ENCODE measurements at places on chromosomes 3 and 15.
A peak's percentile ranks its signal among the peaks of the same experiment; 100 is the strongest.

GRCh38 chr15:59369597-59369996, 3.1 kb downstream of the MYO1E start:
- no peak for DNase-seq

DNA sequence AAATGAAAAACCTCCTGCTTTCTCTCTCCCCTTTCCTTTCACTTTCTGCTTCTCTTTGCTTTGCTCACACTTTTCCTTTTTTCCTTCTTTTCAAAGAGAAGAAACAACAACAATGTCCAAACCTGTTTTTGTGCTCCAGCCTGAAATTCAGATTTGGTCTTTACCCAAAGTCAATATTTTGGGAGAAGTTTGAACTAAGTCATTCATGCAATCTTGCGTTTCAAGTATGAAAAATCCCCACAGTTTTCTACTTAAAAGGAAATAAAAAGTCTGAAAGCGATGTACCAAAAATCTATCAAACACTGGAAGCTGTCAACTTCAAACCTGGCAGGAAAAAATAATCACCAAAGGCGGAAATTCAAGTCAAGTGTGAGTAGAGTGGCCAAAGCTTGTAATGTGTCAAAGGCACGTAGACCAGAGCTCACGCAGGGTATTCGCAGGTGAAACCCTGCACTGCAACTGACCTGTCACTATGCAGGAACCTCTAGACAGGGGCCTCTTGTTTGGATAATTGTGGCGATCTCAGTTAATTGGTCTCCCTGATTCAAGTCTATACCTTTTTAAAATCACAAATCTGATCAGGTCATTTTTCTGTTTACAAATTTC, 118.8 kb upstream of the GALNT15 start:
- no peak for DNase-seq

GRCh38 chr15:56988219-56988618, 69.8 kb downstream of the TCF12 start:
- DNase-seq = no peak

DNA sequence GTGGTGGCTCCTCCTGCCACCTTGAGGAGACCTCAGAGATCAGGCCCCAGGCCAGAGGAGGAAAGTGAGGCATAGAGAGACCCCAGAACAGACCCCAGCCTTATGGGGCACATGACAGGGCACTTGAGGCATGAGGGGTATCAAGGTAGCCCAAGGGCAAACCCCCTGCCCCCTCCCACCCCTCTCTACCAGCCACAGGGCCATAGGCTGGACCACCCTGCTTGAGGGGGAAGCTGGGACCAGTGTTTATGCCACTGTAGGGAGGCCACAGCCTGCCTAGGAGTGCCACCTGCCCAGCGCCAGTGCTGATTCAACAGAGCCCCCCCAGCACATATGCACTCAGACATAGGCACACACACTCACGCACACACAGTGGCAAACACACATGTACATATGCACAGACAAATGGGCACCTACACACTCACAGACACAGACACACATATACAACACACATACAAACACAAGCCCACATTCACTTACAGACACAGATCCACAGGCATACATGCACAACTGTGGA, 10.3 kb downstream of the MYL3 start:
- no peak for DNase-seq

DNA sequence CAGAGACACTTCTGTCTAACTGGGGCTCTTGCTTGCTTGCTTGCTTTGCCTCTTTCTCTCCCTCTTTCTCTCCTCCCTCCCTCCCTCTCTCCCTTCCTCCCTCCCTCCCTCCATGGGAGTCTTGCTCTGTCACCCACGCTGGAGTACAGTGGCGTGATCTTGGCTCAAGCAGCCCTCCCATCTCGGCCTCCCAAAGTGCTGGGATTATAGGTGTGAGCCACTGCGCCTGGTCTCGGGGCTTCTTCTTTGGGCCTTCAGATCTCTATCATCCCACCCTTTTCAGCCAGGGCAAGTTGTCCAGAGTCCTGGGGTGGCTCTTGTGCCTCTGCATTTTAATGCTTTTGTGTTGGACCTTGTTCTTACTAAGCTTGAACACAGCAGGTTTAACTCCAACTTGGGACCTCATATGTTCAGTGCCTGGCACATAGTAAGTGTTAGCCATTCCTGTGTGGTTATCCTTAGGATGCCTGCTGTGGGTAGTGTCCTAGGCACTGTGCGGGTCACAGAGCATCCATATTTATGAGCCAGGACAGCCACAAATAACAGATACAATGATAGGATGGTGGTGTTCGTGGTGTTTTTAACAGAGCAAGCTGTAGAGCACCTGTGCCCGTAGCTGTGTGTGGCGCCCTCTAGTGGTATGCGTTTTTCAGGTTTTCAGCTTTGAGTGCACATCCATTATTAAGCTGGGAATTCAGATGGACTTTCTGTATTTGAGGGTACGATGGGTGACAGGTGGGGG, 75.1 kb downstream of the CCK start:
- DNase-seq = peak; percentile 44

- no peak for DNase-seq
Measured at GRCh38 chr3:27022096-27022761, 347.0 kb downstream of the NEK10 start.

DNA sequence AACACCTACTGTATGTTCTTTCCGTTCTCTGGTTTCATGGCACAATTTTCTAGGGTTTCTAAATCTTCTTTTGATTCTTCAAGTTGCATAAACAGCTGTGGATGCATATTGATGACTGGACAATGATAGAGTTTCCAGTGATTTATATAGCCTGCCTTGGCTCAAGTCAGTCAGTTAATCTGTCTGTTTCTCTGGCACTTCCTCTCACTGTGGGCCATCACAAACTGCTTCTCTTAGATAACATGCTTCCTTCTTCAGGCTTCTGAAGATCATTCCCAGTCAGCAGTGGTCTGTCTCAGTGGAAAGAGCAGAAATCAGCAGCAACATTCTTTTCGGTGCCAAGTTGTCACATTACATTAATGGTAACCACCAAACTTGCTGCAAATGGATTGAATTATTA, 207.2 kb downstream of the RYR3 start:
- no peak for DNase-seq

DNA sequence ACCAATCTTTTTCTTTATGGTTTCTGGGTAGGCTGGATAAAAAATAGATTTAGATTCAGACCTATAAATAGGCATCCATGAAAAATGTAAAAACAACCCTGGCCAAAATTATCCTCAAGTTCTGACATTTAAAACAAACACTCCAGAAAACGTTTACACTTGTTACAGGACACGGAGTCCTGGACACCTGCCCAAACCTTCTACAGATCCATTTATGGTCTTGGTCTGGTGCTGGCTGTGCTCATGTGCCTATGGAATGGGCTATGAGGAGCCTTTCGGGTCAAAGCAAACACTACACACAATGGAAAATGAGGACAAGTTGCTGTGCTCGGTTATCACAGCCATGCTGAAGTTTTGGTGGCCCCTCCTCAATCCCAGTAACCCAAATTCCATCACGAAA, 108.1 kb downstream of the PDZRN3 start:
- DNase-seq = no peak

GRCh38 chr3:99999536-99999935, 114.8 kb downstream of the FILIP1L start:
- no peak for DNase-seq

GRCh38 chr3:102378216-102378615, 56.6 kb upstream of the ZPLD1 start:
- DNase-seq = no peak

DNA sequence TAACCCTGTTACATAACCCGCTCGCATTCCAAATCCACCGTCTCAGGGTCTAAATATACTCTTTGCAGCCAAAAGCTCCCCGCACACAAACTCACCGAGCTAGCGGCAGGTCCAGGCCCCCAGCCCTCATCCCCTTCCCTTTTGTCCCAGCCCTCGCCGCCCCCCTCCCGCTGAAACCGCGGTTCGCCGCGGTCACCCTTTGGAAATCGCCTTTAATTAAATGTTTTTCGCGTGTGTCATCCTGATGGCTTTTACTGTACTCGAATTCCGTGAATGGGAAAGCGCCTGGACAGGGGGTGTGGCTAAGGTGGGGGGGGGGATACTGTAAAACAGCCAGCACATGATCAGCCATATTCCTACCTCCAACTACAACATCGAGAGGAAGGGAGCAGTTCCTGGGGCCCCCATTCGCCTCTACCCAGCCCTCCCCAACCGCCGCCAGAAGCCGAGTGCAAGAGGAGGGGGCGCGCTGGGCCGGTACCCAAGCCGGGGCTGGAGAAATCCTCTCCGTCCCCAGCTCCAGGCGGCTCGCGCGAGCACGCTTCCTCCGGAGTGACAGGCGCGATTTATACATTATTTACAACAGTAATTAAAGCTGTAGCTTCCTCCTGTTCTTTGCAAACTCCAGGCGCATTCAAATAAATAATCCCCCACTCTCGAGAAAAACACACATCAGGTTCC, 1.7 kb downstream of the RORA start:
- DNase-seq = no peak

DNA sequence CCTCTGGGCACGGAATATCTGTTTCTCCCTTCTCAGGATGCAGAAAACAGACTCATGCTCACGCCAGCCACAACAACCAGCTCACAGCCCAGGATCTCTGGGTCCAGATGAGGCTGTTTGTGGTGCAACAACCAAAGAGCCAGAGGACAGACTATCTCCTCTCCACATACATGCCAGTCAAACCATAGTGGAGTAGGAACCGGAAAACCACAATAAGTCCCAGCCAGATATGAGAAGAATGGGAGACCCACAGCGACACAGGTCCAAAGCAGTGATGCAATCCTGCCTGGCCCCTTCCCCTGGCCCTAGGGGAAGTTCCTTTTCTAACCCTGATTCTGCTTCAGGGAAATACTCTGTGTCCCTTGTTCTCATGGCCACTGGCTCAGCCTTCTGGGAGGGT, 27.6 kb downstream of the MEX3B start:
- DNase-seq = no peak
